ENCODE measurements at places on chromosomes 1 and 21.
A peak's percentile ranks its signal among the peaks of the same experiment; 100 is the strongest.

- H3K27ac ChIP-seq = no peak overlapping the region
- DNase-seq = no peak
- no peaks in the 10 kb centered on the region for H3K36me3 ChIP-seq
- H3K4me3 ChIP-seq = no peak overlapping the region
- no peaks in the 10 kb centered on the region for H3K4me1 ChIP-seq
Measured at GRCh38 chr1:18725231-18725895, 94.7 kb downstream of the PAX7 start.

GRCh38 chr1:82177192-82177591 is 376.5 kb downstream of the ADGRL2 start:
- no peak for DNase-seq
- no peak overlapping the region for H3K27ac ChIP-seq
- no peaks in the 10 kb centered on the region for H3K4me1 ChIP-seq
- no peaks in the 10 kb centered on the region for H3K27me3 ChIP-seq
- no peaks in the 10 kb centered on the region for H3K36me3 ChIP-seq

DNA sequence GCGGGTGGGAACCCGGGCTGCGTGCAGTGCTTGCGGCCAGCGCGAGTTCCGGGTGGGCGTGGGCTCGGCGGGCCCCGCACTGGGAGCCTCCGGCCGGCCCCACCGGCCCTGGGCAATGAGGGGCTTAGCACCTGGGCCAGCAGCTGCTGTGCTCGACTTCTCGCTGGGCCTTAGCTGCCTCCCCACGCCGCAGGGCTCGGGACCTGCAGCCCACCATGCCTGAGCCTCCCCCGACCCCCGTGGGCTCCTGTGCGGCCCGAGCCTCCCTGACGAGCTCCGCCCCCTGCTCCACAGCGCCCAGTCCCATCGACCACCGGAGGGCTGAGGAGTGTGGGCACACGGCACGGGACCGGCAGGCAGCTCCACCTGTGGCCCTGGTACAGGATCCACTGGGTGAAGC is 23.7 kb upstream of the CLIC4 start:
- peaks cover 2% of the 10 kb centered on the region for H3K4me1 ChIP-seq
- no peaks in the 10 kb centered on the region for H3K36me3 ChIP-seq
- no peak overlapping the region for H3K4me3 ChIP-seq
- no peak for DNase-seq
- no peaks in the 10 kb centered on the region for H3K27me3 ChIP-seq
- no peak overlapping the region for H3K27ac ChIP-seq

GRCh38 chr1:179883745-179884138 is 1.7 kb downstream of the TOR1AIP1 start:
- peaks cover 11% of the 10 kb centered on the region for H3K36me3 ChIP-seq
- peak overlapping the region; percentile 95 for H3K4me3 ChIP-seq
- H3K27ac ChIP-seq = peak overlapping the region; percentile 97

DNA sequence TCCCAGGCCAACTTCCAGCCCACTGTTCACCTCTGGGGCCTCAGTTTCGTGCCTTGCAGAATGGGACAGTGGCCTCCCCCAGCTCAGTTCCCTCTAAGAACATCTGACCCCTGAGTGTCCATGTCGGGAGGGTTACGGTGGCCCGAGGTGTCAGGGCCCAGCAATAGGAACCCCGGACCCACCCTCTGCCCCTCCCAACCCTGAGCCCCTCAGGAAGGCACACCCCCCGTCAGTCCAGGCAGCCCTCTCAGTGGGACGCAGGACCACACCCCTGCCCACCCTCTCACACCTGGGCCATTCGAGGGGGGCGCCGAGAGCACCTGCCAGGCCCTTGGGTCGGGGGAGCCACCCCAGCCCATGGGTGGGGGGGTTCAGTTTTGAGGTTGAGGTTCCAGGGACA is 447 bp downstream of the TTC34 start:
- H3K4me1 ChIP-seq = no peaks in the 10 kb centered on the region
- no peaks in the 10 kb centered on the region for H3K36me3 ChIP-seq
- no peak for DNase-seq
